ENCODE measurements at places on chromosomes 2 and 18. TPM values are rescaled to one million over a fixed set of nuclear protein-coding genes. Genes with fewer than 3 reads are reported as not detected.

Gene CNGA3
- not detected for total RNA-seq

Gene AQP12A
- not detected for total RNA-seq

Gene LAMA3
- total RNA-seq = 3.3 TPM

Gene CCL20
- total RNA-seq = not detected

Gene FNDC4
- total RNA-seq = 2.0 TPM

Gene ABCB11
- 0.13 TPM for total RNA-seq

Gene ONECUT2
- 0.03 TPM for total RNA-seq

Gene GLI2
- 1.3 TPM for total RNA-seq

Gene MAIP1
- total RNA-seq = 28.2 TPM

Gene RAB6D
- total RNA-seq = not detected

Gene PRKRA
- total RNA-seq = 42.7 TPM

- no peak for DNase-seq
Measured at GRCh38 chr18:51811883-51812282, 528.1 kb upstream of the DCC start.

GRCh38 chr2:178271629-178272333 is 77.5 kb downstream of the OSBPL6 start:
- peak; percentile 89 for DNase-seq

DNA sequence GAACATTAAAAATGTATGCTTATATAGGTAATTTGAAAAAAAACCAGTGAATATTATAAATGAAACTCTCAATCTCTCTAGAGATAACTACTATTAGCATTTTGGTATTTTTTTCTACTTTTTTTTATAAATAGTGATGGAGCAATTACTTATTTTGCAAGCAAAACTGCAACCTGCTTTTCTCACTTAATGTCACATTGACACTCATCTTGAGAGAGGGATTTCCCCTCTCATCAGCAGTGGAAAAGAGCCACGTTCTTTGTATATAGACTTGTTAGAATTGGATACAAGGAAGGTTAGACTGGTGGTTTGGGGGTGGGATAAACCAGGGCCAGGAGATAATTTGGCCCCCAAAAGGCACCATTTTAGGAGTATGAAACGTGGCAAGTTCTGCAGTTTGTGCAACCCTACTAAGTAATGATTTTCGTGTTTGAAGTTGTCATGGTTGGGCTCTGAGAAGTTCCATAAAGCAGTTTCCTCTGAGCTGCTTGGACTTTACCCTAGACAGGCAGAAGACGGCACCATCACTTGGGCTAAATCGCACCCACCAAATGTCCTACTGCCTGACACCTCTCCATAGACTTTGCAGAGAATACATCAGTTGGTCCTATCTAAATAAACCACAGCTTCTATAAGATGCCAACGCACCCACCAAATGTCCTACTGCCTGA is 194.0 kb downstream of the ACTR3 start:
- DNase-seq = no peak

DNA sequence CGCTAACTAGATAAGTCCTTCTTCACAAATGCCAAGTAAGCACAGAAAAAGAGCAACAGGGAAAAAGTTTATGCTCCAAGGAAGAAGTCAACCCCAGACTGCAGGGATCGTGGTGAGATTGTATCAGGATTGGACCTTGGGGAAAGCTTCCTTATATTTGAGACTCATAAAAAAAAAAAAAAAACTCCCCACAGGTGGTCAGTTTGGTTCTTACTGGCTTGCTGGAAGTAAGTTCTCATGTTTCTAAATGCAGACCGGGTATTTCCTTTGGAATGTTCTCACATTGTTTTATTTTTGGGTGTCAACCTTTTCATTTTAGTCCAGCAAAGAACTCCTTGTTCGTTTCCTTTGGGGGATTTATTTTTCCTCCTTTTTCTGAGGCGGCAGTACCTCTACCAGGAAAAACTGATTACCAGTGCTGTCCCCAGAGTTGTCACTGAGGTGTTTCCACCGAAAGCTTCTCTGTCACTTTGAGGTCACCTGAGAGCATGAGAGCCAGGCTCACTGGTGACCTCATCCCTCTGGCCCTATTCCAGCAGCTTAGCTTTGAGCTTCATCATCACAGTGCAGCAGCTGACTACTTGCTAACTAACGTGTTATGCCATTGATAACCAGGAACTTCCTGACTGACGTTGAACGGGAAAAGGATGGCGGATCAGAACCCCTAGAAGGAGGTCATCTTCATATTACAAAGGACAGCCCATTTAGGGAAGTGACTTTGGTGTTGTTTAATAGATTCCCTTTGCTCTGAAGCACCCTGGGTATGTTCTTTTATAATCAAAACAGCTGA is 16.8 kb upstream of the ATP8B1 start:
- peak; percentile 61 for DNase-seq

DNA sequence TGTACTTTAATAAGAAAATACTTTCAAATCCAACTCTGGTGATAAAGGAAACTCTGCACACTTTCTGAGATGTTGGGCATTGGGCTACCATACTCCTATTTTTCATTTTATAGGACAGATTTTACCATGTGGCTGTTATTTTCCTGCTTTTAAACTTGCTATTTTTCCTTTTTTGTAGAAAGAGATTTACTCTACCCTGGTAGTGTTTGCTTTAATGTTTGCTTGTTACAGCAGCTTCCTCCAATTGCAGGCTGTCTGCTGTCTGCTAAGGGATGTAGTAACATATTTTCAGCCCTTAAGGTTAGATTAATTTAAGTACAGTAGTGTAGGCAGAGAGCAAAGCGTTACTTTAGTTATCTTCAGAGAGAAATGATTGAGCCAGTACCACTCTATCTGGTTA is 38.6 kb downstream of the MARCHF7 start:
- no peak for DNase-seq

DNA sequence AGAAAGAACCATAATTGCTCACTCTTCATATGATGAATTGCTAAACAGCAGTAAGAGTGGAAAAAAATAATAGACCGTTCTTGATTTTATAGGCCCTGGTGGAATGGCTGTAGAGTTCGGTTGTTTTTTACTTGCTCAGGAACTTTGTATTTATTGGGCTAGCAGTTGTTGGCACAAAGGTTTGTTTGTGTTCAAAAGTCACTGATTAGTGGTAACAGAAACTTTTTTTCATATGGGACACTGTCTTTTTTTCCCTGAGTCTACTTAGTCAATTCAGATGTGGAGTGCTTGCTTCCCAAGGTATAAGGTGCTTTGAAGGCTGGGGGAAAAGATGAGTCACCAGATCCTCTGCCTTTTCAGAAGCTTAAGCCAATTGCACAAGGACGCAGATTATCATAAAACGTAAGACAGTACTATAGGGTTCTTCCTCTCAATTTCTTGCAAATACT is 25.8 kb downstream of the PHLPP1 start:
- no peak for DNase-seq

- DNase-seq = no peak
Measured at GRCh38 chr2:223503746-223504145, 98.4 kb downstream of the SCG2 start.

DNA sequence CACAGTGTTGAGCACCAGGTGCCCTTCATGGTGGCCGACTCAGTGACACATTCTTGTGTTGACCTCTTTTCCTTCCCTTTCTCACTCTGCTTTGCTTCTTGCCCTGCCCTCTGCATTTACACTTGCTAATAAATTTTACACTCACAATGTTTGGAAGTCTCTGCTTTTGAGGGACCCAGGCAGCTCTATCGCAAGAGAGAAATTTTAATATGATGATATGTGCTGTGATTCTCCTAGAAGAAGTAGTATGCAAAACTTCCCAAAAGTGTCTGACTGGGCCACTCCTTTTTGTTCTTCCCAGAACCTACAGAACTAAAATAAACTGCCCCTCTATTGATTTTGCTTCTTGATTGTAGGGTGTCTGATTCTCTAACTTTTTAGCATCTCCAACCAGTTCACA is 135.0 kb downstream of the IRS1 start:
- no peak for DNase-seq

- DNase-seq = no peak
Measured at GRCh38 chr18:63322206-63322605, 2.6 kb upstream of the BCL2 start.

DNA sequence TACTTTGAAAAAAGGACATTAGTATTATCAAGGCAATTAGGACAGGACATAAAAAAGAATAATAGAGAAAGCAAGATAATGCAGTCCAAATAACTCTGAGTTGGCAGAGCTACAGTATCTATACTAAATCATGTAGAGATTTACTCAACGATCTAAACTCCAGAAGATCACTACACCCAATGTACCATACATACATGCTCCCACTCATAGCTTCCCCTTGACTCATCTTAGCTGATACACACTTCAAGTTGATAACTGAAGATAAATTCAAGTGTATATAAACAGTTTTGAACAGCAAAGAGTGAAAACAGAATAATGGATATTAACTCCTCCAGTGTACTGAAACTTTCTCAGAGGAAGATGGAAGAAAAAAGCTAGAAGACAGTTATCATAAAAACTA is 78.5 kb downstream of the SESTD1 start:
- DNase-seq = no peak

DNA sequence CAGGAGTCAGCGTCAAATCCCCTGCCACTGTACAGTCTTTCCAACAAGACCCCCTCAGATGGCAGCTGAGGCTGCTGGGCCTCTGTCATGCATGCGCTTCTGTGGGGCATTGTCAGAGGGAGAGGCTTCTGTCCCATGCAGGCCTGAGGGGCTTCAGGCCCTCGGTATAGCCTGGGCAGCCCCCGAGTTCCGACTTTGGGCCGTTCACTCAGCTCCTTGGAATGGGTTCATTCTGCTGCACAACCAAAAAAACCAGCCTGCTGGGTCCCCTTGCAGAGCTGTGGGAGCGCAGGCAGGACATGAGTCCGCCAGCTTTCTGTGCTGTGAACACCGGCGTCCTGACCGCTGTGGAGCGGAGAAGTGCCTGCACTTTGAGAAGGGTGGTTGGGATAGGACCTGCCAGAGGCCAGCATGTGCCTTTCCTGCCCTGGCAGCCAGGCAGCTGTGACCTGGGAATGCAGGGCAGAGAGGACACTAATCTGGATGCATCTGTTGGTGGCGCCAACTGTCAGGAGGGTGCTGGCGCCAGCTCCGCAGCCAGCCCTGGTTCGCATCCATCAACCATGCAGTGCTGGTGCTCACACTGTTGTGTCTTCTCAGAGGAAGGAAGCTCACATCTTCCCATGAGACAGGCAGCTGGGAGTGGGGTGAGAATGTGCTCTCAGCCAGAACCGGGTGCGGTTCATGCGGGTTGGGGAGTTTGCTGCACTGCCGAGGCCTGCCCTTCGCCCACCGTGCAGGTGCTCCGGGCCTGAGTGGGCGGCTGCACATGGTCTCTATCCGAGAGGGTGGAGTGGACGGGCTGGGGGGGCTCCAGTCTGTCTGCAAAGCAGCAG is 14.3 kb downstream of the ARHGEF4 start:
- peak; percentile 54 for DNase-seq

GRCh38 chr2:228064024-228064423 is 117.5 kb downstream of the SPHKAP start:
- DNase-seq = no peak

GRCh38 chr2:217288472-217289063 is 428.7 kb upstream of the TNP1 start:
- no peak for DNase-seq

GRCh38 chr2:66839551-66840320 is 404.8 kb downstream of the MEIS1 start:
- DNase-seq = no peak

GRCh38 chr18:36281936-36282335 is 15.6 kb upstream of the FHOD3 start:
- DNase-seq = no peak

DNA sequence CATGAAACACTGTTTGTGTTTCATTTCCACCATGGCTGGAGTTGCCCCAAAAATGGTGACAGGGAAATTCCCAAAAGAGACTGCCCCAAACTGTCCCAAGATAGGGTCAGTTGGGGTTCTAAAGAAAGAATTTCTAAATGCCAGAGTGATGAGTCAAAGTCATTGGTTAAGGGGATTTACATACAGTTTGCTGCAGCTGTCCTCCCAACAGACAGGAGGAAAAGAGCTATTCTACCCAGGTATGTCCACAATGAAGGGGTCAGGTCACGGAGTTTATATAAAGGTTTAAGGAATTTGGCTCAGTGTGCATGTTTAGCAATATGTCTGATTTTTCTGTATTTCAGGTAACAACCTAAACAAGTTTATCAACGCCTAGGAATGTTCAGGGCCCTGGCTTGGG is 344.1 kb downstream of the TDRD15 start:
- no peak for DNase-seq

GRCh38 chr2:160144280-160144990 is 55.6 kb downstream of the ITGB6 start:
- DNase-seq = no peak

- DNase-seq = no peak
Measured at GRCh38 chr18:72530622-72531021, 13.5 kb downstream of the CBLN2 start.

DNA sequence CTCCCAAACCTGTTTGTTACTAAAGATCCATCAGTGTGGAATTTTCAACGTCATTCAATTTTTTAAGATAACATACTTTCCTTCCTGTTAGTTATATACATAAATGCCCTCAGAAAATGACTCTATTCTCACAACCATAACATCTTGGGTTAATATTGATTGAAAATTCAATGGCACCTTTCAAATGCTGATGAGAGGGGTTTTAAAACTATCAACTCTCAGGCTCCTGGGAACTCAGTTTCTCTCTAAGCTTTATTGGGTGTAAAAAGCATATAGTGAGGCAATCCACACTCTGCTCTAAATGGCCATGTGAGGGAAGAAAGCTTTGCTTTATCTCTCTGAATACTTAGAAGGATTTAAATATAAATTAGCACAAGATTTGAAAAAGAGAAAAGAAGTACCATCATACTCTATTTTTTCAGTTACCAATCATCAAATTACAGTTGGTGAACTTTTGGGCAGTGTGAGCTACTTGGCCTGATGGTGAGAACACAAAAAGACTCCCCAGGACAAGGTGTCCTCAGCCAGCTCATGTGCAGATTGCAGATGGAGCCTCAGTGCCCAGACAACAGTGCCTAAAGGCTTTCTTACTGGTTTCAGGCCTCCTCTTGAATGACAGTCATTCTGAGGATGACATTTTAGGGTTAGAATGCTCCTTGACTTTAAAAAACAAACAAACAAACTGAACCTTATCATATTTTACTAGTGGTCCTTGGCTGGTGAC is 24.6 kb upstream of the CERS6 start:
- no peak for DNase-seq

GRCh38 chr2:1793001-1793867 is 48.9 kb upstream of the PXDN start:
- no peak for DNase-seq

DNA sequence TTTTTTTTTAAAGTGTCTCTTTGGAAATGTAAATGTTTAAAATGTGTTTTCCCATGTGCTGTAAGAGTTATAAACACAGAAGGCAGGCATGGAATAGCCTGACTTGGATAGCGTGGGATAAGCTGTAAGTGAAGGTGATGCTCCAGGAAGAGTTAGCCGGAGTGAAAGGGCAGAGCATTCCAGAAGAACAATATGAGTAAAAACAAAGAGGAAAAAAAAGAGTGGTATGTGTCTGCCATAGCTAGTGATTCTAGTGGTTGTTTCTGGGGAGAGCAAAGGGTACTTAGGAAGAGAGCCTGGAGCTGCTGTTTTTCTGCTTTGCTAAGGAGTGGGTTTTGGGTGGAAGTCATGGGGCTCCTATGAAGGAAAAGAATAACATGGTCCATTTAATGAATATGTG is 126.9 kb upstream of the DLGAP1 start:
- no peak for DNase-seq

- no peak for DNase-seq
Measured at GRCh38 chr18:49365346-49365745, 95.1 kb downstream of the DYM start.

Measured in Right ventricle myocardium superior (tissue), 1 donor.